ENCODE measurements at places on chromosomes 5 and 9.

DNA sequence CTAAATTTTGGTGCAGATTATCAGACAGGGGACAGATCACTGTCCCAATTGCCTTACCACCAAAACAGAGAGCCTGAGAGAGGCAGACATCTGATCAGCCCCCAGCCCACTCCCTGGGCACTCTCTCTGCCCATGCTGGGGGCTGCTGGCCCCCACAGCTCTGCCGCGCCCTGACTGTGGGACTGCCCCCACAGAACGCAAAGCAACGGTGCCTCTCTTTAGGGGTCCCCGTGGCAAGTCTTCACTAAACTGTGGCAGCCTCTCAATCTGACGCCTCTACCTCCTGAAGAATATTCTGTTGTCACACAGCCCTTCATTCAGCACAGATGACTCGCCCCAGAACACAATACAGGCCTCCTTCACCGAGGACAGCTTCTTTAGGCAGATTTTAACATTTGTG, 197.4 kb downstream of the ERCC6L2 start:
- no peak for DNase-seq

DNA sequence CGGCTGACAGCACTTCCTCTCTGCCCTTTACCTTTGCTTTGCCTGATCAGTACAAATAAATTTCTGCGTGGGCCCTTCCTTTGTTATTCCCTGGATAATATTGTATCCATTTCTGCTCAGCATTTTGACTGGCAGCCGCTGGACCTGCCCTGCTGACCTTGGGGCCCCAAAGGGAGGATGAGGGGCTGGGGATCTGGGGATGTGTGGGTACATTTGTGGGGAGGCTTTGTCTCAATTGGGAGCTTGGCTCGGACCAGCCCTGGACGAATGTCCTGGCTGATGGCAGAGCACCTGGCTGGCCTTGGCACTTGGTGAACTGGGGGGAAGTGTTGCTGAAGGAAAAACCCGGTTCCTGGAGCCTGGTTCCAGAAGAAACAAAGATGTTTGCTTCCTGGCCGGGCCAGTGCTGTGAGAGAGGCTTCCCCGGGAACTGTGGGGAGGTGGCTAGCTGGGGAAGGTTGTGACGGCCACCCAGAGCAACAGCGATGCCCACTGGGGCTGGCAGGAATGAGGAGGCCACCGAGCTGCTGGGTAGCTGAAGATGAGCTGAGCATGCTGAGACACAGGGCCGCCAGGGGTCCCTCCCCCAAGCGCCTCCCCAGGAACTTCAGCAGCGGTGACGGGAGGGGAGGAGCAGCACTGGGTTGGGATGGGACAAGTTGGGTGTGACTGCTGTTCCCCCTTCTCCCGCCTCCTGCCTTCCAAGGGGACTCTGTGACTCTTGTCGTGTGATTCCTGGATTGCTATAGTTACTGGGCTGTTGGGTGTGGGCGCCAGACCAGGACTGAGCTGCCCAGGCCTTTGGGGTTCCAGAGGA, 8.4 kb downstream of the LMX1B start:
- no peak for DNase-seq

GRCh38 chr5:76690704-76691466, 25.0 kb upstream of the F2R start:
- no peak for DNase-seq

DNA sequence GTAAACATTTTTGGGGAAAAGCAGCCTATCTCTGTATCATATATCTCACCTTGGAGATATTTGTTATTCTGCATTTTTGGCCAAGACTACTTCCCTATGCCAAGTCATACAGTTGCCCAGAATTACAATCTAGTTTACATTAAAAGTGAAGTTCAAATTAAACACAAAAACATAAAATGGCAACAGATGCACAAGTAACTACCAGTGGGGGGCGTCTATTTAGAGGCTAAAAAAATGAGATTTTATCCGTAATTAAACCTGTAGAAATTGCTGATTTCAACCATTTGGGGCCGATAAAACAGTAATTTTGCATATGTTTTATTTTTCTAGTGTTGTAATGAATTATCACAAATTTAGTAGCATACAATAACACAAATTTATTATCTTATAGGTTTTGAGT, 787.1 kb upstream of the CHD1 start:
- no peak for DNase-seq

GRCh38 chr9:105713260-105714019, 19.1 kb downstream of the TMEM38B start:
- no peak for DNase-seq

DNA sequence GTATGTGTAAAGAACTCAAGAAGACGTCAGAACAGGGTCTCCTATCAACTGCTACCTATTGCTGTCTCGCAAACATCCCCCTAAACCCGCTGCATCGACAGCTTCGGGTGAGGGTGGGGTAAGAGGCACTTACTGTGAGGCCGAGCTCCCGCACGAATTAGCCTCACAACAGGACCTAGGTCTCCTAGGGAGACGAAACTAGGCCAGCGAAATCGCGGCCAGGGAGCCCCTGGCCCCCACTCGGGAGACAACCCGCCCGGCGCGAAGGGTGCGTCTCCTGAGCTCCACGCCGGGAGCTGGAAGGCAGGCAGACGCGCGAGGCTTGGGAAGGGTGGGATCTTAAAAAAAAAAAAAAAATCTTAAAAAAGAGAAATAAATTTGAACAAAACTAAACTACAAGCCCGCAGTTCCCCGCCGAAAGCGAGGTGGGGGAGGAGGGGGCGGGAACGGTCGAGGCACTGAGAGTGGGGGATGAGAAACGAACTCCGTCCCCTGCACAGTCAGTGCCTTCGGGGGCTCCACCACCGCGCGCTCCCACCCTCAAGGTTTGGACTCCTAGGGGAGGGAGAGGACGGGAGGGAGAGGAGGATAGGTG, 33.0 kb upstream of the NFIB start:
- DNase-seq, result no peak
